Activated T-cell treated with anti-CD3 and anti-CD28 coated beads, Interleukin-2, amount 50 U/mL, for 72 hours (primary cell): ENCODE measurements at places on chromosomes 2 and 18. TPM values are rescaled to one million over a fixed set of nuclear protein-coding genes. Genes with fewer than 3 reads are reported as not detected.

DNA sequence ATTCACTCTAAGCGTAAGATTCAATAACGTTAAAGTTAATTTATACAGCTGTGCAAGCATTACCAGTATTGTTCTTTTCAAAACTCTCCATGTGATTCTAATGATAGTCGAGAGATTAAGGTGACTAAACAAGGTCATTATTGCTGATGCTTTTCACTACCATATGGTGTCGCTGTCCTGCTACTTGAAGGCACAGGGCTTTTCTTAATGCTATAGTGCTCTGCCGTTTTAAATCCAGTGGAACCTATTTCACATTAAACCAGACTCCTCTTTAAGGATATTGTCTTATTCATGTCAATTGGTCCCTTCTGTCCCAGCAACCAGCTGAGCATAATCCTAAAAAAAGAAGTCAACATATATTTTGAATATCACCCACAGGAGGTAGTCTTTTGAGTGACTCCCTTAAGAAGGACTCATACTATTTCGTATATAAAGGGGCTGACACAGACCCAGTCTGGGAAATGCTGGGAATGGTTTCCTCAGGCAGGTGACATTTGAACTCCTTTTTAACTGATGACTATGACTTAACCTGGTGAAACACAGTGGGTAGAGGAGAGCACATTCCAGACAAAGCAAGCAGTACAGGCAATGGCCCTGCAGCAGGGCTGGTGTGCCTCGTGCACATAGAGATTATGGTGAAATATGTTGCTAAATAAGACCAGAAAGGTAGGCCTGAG, 53.9 kb upstream of the CYTIP start:
- H3K27me3 ChIP-seq = no peaks in the 10 kb centered on the region
- H3K27ac ChIP-seq = no peak overlapping the region
- H3K4me3 ChIP-seq = no peak overlapping the region
- H3K36me3 ChIP-seq = peaks cover under 1% of the 10 kb centered on the region
- H3K4me1 ChIP-seq = peaks cover 36% of the 10 kb centered on the region

PLGLB2 gene
- 2.6 TPM for total RNA-seq

DNA sequence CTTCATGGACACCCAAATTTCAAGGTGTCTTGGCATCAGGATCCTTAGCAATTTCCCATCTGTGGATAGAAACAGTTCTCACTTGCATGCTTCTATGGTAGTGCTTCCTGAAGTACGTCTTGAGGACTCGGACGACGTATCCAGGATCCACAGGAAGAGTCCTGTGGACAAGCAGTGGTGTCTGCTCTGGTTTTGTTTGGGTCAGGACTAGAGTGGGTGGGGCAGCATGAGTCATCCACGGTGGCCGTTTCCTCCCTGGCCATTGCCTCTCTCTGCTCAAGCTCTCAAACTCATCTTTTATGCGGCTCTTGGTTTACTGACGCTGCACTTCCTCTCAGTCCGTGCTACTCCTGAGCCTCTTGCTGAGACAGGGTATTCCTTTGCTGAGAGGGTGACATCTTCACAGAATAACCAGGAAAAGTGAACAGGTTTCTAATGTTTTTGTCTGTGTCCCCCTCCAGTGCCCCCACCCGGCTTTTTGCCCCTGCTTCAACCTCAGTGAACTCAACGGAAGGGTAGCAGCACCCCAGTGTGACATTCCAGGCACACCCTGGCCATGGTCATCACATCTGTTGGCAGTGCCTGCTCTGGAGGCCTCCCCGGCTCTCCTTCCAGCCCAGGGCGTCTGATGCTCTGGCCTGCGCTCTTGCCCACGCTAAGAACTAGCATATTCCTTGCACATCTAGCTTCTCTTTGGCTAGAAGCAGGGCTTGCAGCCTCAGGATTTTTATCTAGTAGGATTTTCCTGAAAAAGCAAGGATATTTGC, 62.2 kb downstream of the ARMC9 start:
- no peak overlapping the region for H3K27ac ChIP-seq
- no peak overlapping the region for H3K4me3 ChIP-seq
- no peak for DNase-seq
- peaks cover 10% of the 10 kb centered on the region for H3K4me1 ChIP-seq
- H3K27me3 ChIP-seq = no peaks in the 10 kb centered on the region

DNA sequence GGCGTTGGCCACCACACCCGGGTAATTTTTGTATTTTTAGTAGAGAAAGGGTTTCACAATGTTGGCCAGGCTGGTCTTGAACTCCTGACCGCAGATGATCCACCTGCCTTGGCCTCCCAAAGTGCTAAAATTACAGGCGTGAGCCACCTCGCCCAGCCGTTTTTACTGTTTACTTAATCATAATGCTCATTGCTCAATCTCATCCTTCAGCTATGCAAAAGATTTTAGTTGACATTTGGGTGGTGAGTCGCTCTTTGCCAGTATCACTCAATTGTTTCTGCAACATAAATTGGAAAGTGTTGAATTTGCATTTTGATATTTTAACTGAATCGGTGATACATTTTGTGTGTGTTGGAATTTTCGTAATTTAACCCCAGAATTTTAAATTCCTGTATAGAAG, 7.8 kb upstream of the ZNF532 start:
- H3K27me3 ChIP-seq = peaks cover 56% of the 10 kb centered on the region
- H3K4me1 ChIP-seq = no peaks in the 10 kb centered on the region
- H3K4me3 ChIP-seq = no peak overlapping the region
- H3K27ac ChIP-seq = no peak overlapping the region
- no peak for DNase-seq

CNTNAP5 gene
- total RNA-seq = not detected

RIT2 gene
- total RNA-seq = not detected
